ENCODE measurements at places on chromosomes 11 and 22.

DNA sequence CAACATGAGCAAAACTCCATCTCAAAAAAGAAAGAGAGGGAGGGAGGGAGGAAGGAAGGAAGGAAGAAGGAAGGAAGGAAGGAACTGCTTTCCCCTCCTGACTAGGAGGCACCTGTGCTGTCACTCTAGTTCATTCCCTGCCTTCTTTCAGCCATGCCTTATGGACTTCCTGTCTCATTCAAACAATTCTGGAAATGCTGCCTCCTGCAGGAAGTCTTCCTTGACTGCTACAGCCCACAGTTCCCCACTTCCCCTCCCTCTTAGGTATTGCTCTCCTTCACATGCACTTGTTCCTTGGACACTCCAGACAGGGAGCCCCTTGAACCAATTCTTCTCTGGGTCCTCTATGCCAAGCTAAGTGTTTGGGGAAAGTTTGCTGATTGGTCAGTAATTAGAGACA, 31.6 kb upstream of the WNT11 start:
- DNase-seq = peak; percentile 31

DNA sequence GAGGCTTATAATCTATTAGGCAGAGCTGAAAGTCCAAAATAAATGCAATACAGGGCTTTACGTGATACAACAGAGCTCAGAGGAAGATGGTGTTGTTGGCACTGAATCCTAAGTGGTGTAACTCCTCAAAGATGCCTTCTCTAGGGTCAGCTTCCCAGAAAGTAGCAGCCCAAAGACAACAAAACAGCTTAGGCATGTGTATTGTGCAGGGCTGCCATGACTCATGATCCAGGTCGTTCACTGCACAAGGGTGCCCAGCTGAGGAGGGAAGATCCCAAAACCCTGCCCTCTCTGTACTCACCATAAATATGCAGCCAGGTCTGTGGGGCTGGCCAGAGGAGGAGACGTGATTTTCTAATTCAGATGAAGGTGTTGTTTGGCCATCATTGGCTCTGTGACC, 59.4 kb upstream of the NNMT start:
- peak; percentile 55 for DNase-seq

GRCh38 chr22:47144076-47144765, 381.8 kb downstream of the TBC1D22A start:
- DNase-seq = no peak

GRCh38 chr11:19460718-19461405, 220.1 kb upstream of the E2F8 start:
- no peak for DNase-seq

- no peak for DNase-seq
These were observed 58.2 kb upstream of the B3GAT1 start for GRCh38 chr11:134470238-134470637.

GRCh38 chr22:44462246-44463010, 35.6 kb downstream of the RTL6 start:
- DNase-seq = no peak

DNA sequence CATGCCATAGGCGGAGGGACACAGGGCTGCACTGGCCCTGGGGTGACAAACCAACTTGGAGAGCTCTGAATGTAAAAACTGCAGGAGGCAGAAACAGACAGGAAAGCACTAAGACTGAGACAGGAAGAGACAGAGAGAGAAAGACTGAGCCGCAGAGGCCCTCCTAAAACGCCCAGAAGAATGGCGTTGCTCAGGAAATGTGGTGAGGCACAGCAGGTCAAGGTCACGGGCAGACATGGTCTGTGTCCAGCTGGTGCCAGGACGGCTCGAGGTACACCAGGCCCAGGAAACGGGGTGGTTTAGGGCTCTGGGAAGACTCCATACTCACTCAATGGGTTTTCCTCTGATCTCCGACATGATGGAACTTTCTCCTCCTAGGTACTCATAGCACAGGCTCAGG, 29.1 kb downstream of the MAFF start:
- DNase-seq = no peak

GRCh38 chr22:25514436-25515180, 49.9 kb upstream of the GRK3 start:
- DNase-seq = peak; percentile 36
